ENCODE measurements at places on chromosomes 16 and 17. TPM values are rescaled to one million over a fixed set of nuclear protein-coding genes. Genes with fewer than 3 reads are reported as not detected.

The PRR15L gene
- total RNA-seq = not detected

The ADAD2 gene
- total RNA-seq = not detected

The NEUROD2 gene
- total RNA-seq = not detected

The GNGT2 gene
- 0.36 TPM for total RNA-seq
